ENCODE measurements at places on chromosomes 12 and 14.

- DNase-seq = no peak
Observed at GRCh38 chr12:126953365-126953889, 1313.5 kb upstream of the TMEM132C start.

DNA sequence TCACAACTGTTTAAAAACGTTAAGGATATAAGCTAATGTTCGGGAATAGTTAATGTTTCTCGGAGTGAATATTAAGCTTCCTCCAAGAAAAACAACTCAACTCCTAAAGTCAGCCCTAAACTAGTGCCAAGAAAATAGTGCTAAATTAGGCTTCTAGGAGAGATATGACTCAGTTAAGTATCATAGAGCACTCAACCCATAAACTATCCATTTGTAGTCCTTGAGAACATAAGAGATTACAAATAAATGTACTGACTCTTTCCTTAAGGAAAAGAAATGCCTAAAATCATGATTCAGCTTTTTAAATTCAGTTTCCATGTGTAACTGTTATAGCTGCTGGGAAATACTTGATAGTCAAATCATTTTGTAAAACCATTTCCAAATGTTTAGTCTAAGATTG is 117.1 kb downstream of the HMGA2 start:
- peak; percentile 74 for DNase-seq

DNA sequence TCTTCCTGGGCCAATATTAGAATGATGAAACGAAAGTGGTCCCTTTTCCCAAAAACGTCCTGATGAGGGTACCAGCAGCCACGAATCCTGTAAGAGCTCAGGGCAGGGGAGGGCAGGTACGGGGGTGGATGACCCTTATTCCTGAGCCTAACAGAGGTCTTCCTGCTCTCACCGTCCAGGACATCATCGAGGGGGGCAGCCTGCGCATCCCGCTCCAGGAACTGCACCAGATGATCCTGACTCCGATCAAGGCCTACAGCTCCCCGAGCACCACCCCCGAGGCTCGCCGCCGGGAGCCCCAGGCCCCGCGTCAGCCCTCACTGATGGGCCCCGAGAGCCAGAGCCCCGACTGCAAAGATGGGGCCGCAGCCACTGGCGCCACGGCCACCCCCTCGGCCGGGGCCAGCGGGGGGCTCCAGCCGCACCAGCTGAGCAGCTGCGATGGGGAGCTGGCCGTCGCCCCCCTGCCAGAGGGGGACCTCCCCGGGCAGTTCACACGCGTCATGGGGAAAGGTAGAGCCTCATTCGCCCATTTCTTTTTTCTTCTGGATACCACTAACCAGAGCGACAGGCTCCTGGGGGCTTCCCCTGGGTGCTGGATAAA is 142.5 kb downstream of the GCH1 start:
- no peak for DNase-seq

DNA sequence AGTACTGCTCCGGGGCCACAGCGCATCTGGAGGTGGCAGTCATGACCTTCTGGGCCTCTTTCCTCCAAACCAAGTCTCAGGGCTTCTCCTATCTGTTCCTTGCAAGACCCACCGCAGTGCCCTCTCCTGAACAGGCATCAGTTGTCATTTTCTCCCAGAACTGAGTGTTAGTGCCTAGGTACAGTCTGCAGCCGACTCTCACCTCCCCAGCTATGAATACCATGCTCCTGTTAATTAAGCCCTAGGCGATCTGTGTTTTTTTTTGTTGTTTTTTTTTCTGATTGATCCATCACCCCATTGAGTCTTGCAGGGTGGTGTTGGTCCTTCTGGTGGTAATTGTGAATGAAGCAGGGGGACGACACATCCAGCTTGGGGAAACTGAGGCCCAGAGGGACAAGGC is 47.5 kb upstream of the DLK1 start:
- no peak for DNase-seq

DNA sequence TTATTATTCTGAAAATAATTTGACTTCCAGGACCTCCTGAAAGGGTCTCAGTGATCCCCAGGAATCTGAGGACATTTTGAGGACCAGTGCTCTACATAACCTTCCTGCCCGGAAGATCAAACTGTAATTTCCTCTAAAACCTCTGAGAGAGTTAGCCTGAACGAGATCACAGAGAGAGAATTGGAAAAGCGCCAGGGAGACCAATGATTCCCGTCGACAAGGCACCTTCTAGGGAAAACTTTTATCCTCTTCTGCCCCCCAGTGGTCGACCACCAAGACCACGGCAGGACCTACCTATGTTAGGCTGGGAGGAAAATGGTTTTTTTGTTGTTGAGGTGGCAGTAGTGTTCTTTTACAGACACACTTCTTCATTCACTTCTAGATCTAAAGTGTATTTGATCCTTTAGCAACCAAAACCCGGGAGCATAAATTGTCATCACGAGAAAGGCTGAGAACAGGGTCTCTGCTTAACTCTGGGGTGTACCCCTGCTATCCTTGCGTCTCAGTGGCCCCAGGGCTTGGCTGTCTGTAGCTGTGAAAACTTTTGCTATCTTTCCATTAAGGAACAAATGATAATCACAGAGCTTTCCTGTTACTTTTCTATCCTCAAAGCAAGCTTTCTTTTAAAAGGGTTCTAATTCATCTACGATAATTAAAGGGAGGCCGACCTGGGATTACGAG is 62.9 kb upstream of the NID2 start:
- peak; percentile 86 for DNase-seq

DNA sequence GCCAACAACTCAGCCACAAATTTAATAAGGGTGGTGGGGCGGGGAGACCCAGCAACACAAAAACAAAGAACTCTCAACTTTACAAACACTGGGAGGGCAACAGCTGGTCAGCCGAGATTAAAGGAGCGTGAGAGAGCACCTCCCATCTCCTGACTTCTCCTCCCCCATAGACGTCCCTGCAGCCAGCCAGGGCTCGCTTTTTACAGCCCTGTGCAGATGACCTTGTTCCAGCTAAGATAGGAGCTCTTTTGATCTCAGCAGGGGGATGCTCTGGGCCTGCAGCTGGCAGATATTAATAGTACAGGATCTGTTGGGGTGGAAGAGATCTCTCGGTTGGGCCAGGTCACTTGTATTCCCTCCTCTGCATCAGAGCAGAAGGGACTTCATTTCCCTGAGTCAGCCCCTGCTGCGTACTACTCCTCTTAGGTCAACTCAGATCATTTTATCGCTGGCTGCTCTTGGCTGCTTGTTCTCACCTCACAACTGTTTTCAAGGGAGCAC is 475.8 kb downstream of the RAD51B start:
- DNase-seq = peak; percentile 13

DNA sequence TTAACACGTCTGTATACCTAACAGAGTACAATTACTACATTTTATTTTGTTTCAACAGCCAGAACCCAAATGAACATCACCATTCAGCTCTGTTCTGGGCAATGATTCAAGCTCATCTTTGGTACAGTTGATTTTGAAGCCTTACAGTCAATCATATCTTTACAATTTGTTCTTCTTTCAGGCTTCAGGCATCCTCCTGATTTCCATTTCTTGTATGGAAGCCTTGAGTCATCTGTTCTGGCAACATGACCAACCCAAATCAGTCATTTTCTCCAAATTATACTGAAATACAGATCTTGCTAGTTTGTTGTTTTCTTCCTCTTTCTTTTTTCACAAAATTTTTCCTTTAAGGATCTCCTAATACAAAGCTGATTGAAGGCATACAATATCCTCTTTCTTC is 80.2 kb downstream of the PAX9 start:
- no peak for DNase-seq

- no peak for DNase-seq
Observed at GRCh38 chr14:91159906-91160305, 46.0 kb downstream of the DGLUCY start.

- no peak for DNase-seq
Observed at GRCh38 chr14:60650373-60650961, 1.2 kb upstream of the SIX1 start.

DNA sequence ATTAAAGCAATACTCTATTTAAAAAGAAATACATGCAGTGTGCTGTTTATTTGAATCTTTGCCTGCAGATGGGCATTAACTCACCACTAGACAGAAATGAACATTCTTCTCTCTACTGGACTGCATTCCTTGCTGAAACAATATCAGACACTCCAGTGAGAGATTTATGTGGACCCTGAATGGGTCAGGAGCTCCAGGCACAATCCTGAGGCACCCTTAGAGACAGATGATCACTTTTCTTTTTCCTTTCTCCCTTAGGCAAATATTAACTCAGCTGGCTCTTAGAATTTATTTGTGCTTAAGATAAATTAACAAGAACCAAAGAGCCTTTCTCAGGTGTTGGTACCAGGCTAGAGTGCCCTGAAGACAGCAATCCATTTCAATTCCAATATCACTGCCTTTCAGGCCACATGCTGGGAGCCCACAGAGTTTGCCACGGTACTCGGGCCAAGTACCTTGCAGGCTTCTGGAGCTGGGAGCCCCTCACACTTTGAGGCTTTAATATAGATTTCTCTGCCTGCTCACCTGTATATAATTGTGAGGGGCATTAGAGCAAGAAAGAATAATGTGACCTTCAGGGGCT is 173.0 kb downstream of the EMP1 start:
- no peak for DNase-seq

DNA sequence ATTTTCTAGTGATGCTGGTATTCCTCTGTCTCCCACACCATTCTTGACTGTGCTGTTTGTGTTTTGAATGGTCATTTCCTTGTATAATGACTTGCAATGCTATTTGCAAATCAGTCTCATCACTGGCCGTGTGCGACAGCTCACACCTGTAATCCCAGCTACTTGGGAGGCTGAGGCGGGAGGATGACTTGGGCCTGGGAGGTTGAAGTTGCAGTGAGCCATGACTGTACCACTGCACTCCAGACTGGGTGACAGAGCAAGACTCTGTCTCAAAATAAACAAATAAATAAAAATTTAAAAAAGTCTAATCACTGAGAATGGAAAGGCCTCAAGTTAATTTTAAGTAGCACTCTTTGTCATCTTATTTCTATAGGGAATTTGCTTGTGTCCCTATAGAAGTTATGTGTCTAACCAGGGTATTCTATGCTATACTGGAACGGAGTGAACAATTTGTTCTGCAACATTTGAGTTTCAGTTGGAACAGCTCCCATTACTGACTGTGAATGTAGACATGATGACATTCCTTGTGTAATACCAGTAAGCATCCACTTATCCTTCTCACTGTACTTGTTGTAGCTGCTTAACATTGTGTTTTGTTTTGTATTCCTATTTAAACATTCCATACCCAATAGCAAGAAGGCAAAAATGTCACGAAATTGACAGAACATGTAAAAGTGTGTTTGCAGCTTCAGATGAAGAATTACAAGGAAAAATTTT is 126.3 kb downstream of the MGST1 start:
- DNase-seq = no peak

DNA sequence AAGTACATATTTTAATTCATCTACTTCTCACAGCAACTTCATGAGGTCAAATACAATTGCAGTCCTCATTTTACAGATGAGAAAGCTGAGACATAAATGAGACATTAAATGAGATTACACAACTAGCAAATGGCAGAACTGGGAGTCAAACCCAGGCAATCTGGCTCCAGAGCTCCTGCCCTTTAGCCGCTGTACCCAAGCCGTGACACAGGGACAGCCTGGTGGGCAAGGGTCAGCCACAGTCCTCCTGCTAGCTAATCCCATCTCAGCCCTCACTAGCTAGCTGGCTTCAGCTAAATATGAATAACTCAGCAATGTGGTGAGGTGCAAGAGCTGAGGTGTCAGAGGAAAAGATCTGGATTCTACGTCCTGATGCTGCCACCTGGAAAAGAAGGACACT is 54.8 kb downstream of the NINJ2 start:
- no peak for DNase-seq

DNA sequence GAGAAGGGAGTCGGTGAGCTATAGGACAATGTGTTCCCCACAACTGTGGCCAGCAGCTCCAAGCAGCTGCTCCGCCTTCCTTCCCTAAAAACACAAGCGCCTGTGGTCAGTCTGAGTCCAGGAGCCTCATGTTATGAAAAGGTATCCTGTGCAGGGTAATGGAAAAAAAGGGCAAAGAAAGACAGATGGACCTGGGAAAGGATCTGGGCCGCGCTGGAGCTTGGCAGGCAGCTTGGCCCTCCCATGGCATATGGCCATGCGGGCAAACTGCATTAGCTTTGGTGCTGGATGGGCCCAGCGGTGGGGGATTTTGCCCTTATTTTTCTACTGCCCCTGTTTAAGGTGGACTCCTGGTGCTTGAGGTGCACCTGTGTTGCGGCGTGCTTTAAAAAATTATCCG is 23.7 kb upstream of the CHST11 start:
- DNase-seq = no peak

- no peak for DNase-seq
Observed at GRCh38 chr12:61857968-61858367, 402.2 kb upstream of the USP15 start.
